ENCODE measurements at places on chromosomes 5 and 9. TPM values are rescaled to one million over a fixed set of nuclear protein-coding genes. Genes with fewer than 3 reads are reported as not detected.

The NR5A1 gene
- total RNA-seq = 1.2 TPM

- DNase-seq = no peak
Observed at GRCh38 chr5:156120777-156121176, 206.2 kb upstream of the SGCD start.

The SLC4A9 gene
- 0.23 TPM for total RNA-seq

The TTC1 gene
- total RNA-seq = 49.8 TPM
